ENCODE measurements at places on chromosomes 4 and X. TPM values are rescaled to one million over a fixed set of nuclear protein-coding genes. Genes with fewer than 3 reads are reported as not detected.

Gene GLRA2
- total RNA-seq: not detected

Gene PRR32
- not detected for total RNA-seq

Gene ARHGAP6
- total RNA-seq: not detected

Gene MAGEB1
- total RNA-seq: not detected

Gene WNK3
- total RNA-seq: 0.04 TPM

Gene GPRIN3
- 0.63 TPM for total RNA-seq

GRCh38 chr4:8472689-8473197 lies 32.2 kb downstream of the TRMT44 start:
- no peak for DNase-seq
- no peaks in the 10 kb centered on the region for H3K4me1 ChIP-seq
- H3K36me3 ChIP-seq: peaks cover 2% of the 10 kb centered on the region
- H3K27ac ChIP-seq: no peak overlapping the region
- H3K27me3 ChIP-seq: no peaks in the 10 kb centered on the region

DNA sequence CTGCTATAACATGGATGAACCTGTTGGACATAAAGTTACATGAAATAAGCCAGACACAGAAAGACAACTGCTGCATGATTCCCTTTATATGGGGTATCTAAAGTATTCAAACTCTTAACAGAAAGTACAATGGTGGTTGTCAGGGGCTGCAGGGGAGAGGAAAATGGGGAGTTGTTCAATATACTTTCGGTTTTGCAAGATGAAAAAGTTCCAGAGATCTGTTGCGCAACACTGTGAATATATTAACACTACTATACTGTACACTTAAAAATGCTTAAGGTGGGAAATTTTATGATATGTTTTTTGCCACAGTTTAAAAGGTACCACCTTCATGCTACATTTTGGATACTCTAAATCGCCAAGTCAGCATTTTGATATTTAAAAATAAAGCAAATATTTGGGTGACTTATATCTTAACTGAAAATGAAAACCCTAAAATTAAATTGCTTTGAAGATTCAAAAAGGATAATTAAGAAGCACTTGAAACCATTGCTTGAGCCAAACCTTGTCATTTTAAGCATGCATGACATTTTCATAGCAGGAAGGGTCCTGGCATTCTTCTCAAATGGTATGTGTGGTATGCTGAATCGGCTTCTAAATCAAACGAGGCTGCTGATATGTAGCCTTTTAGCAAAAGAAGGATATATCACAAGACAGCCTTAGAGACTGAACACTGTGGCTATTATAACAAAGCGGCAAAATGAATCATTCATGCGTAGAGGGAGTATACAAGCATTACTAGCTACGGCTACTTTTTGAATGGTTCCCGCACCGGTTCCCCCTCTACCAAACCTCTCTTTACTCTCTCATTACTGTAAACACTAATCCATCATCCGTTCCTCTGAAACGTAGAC lies 607.1 kb upstream of the DIPK2B start:
- H3K36me3 ChIP-seq: no peaks in the 10 kb centered on the region
- H3K4me1 ChIP-seq: no peaks in the 10 kb centered on the region
- no peak overlapping the region for H3K27ac ChIP-seq
- no peaks in the 10 kb centered on the region for H3K27me3 ChIP-seq
- no peak overlapping the region for H3K4me3 ChIP-seq

DNA sequence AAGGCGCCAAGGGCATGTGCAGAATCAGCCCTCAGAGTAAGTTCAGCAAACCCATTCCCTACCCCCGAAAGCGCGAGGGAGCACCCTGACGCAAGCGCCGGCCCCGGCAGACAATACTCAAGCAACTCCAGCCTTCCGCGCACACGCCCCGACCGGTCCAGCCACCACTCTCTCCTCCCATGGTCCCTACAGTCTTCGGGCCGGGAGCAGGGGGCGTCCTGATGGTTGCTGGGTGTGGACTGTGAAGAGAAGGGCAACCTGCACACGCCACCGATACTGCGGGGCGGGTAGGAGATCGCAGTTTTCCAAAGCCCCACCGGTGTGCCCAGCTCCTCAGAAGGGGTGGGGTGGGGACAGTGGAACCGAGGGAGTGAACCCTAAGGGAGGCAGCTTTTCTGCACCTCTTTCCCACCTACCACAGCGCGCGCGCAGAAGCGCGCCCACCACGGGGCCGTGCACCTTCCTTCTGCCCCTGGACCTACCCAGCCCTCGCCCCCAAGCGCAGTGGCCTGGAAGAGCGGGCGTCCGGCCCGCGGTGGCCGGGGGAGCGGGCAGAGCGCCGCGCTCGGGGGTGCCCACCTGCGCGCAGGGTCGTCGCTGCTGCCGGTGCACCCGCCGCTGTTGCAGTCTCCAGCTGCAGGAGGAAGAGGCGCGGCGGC lies 650.2 kb upstream of the DIPK2B start:
- no peak overlapping the region for H3K27ac ChIP-seq
- H3K36me3 ChIP-seq: no peaks in the 10 kb centered on the region
- H3K27me3 ChIP-seq: no peaks in the 10 kb centered on the region
- DNase-seq: no peak

DNA sequence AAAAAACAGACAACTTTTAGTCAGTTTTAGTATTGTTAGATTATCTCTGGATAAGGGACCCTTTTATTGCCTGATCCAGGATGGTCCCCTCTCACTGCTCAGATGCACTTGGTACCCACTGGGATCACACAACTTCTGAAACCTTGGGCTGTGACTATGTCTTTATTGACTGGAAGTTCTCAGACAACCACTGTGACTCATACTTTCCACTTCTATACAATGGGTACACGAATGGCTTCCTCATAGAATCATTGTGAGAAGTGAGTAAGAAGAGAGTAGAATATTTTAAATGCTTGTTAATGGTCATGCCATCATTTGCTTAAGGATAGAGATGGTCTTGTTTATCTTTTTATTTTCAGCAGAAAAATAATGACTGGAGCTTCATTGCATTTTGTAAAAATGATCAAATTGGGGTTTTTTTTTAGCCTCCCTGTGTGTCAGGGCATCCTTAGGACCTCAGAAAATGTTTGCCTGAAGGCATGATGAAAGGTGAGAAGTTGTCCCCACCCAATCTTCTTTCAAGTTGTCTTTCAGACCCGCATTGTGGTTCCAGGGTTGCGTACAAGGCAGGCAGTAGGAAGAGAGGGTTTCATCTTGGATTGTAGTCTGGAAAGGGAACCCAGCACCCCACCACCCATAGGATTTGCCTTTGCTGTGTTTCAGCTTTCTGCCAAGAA lies 115.1 kb downstream of the CPEB2 start:
- H3K36me3 ChIP-seq: no peaks in the 10 kb centered on the region
- no peaks in the 10 kb centered on the region for H3K4me1 ChIP-seq
- H3K4me3 ChIP-seq: no peak overlapping the region
- no peak overlapping the region for H3K27ac ChIP-seq
- no peak for DNase-seq
- no peaks in the 10 kb centered on the region for H3K27me3 ChIP-seq

DNA sequence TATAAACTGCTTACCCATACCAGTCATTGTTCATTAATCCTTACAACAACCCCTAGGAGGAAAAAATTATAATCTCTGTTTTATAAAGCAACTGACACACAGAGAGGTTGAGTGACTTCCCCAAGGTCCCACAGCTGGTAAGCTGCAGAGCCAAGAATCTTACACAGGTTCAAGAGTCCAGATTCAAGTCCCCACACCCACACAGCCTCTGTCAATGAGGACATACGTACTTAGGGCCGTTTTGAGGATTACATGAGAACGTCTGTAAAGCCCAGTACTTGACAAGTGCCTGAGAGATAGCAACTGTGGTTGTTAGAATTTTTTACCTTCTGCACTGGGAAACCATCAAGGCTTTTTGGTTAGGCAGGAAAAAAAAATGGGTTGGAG lies 556 bp upstream of the SLC25A43 start:
- no peak for DNase-seq
- peaks cover 11% of the 10 kb centered on the region for H3K4me1 ChIP-seq
- H3K4me3 ChIP-seq: peak overlapping the region; percentile 65

DNA sequence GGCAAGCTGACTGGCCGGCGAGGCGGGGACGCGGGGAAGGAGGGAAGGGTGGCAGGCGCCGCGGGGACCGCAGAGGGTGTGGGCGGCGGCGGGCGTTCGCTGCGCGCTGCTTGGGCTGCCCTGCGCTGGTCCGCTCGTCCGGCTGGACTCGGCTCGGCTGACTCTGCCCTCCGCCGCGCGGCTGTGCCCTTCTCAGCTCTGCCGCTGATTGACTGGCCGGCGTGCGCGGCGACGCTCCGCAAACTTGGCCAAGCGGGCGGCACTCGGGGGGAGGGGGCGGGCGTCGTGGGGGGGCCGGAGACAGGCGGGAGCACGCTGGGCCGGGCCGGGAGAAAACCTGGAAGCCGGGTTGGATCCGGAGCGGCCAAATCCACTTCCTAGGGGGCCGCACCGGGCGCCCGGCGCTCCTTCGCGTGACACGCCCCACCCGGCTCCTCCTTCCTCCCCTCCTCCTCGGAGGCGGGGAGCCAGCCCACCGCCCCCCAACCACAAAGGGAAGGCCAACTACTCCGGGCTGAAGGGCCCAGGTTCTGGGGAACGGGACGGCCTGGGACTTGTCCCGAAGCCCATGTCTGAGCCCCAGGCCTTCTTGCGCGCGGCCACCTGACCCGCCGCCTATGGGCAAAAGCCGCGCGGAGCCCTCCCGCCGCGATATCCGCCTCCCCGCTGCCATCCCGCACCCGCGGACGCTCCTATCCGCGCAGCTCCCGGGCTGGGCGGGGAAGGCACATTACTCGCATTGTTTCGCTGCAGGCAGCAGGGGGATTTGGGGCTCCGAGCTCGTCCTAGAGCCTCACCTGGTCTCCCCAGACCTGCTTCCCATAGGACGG lies at the start of gene GPC4:
GPC4 (minus strand) TSS at position 214 of the 830 bp plus-strand sequence. CDS start 524 bp downstream, outside the sequence.
- H3K27ac ChIP-seq: no peak within 1 kb of the TSS
- H3K4me1 ChIP-seq: no peaks in the 10 kb centered on the region
- no peaks in the 10 kb centered on the region for H3K36me3 ChIP-seq
- H3K4me3 ChIP-seq: no peak within 1 kb of the TSS
- H3K27me3 ChIP-seq: no peaks in the 10 kb centered on the region

All from Karpas-422 (cell line).